T-helper 9 cell (primary cell): ENCODE measurements at places on chromosomes 4 and X.

- DNase-seq: no peak
Observed at GRCh38 chr4:21792736-21793135, 155.8 kb downstream of the KCNIP4 start.

GRCh38 chrX:139559383-139560042, 29.0 kb downstream of the F9 start:
- DNase-seq: no peak

GRCh38 chr4:74942918-74943253, 10.0 kb downstream of the PARM1 start:
- no peak for DNase-seq

- no peak for DNase-seq
Observed at GRCh38 chr4:2182994-2183393, 58.9 kb downstream of the HAUS3 start.

- DNase-seq: no peak
Observed at GRCh38 chrX:78555401-78555980, 103.6 kb downstream of the RTL3 start.

DNA sequence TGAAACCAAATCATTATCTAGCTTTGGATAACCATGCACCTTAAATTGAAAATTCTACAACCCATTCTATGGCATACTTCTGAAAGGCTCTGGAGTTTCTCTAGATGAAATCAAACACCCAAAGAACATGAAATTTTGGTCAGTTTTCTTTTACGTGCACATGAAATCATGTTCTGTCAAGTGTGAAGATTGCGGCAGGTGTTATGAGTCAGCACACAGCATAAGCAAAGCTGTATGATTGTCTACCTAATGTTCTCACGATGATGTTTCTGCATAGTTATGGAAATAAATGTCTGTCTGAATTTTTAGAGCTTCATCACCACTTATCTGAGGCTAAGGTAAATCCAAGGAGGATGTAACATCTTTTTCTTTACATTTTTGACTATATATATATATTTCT, 495.3 kb downstream of the IL1RAPL1 start:
- DNase-seq: no peak

DNA sequence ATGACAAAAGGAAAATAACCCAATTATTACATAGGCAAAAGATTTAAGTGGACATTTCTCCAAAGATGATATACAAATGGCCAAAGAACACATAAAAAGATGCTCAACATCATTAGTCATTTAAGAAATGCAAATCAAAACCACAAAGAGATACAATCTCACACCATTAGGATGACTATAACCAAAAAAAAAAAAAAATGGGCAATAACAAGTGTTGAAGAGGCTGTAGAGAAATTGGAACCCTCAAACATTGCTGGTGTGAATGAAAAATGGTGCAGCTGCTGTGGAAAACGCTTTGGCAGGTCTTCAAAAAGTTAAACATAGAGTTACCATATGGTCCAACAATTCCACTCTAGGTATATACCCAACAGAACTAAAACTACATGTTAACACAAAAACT, 5.6 kb upstream of the PRDX4 start:
- DNase-seq: no peak

GRCh38 chrX:47746446-47746845, 87.5 kb upstream of the UXT start:
- DNase-seq: no peak

GRCh38 chrX:45771560-45772340, 571.1 kb upstream of the DIPK2B start:
- DNase-seq: peak; percentile 38

- no peak for DNase-seq
Observed at GRCh38 chrX:104419211-104419610, 146.8 kb upstream of the IL1RAPL2 start.

- DNase-seq: no peak
Observed at GRCh38 chr4:108920395-108921087, 157.7 kb upstream of the ETNPPL start.

DNA sequence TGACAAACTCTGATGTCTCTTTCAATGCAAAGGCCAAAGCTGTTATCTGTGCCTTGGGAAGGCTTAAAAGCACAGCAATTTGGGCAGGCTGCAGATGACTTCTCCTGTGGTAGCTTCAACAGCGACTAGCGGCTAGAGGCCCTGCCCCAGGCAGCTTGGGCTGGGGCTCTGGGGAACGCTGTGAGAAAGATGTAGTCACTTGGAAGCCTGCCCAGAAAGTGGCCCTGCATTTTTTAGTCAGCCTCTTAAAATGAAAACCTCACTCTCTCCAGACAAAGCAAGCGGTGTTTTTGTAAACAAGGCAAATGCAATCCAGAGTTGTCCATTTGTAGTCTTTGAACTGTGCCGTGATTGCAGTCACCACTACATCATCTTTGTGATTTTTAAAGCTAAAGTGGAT, 27.5 kb downstream of the PCYT1B start:
- DNase-seq: no peak

- DNase-seq: no peak
Observed at GRCh38 chr4:133156096-133156495, 7.0 kb downstream of the PCDH10 start.

- DNase-seq: no peak
Observed at GRCh38 chr4:172750910-172751309, 417.7 kb upstream of the GALNT7 start.

DNA sequence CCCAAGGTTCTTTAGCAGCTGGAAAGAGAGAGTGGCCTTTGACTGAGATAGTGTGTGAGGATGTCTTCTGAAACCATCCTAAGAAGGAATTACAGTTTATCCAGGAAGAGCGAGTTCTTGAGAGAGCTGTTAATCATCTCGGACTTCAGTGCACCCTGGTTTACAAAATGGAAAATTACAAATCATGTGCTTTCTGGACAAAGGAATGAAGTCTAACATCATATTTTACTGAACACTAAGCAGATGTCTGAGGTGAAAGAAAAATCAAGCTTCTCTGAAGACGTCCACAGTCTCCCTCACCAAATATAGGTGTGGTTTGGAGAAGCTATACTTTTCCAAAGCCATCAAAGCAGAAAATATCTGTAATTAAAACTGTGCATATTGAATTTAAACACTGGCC, 30.8 kb upstream of the CYP2U1 start:
- DNase-seq: no peak

DNA sequence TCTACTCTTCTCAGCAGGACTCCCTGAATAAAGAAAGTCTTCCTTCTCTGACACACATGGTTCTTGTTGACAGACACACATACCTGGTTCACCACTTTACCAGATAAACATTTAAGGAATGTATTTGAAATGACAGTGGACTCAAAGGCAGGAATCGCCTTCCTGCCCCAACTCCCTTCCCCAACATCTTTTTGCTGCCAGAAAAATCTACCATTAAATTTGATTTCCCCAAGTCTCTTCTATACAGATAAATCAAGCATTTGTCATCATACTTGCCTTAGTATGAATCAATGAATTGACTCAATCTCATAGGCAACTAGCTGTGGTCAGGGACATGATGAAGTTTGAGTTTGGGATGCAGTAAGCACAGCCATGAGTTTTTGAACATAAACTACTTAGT, 23.3 kb upstream of the ANXA5 start:
- DNase-seq: no peak

DNA sequence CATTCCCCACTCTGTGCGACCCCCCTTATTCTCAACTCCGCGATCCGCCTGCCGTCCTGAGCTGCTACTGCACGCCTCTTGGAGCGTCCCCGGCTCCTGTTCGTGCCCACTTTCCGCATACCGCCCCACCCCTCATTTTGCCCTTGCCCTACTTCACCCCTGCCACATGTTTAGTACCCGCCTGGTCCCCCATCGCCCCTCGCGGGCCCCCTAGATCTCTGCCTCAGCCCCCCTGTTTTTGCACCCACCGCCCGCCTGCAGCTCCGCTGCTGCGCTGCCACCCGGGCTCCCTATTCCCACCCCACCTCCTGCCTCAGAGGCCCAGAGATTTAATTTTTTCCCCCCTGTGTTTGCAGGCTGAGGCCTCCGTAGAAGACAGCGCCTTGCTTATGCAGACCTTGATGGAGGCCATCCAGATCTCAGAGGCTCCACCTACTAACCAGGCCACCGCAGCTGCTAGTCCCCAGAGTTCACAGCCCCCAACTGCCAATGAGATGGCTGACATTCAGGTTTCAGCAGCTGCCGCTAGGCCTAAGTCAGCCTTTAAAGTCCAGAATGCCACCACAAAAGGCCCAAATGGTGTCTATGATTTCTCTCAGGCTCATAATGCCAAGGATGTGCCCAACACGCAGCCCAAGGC, 1.4 kb downstream of the MAGED1 start:
- DNase-seq: no peak
